ENCODE measurements at places on chromosomes 5 and 9.

- no peak for DNase-seq
- no peaks in the 10 kb centered on the region for H3K4me1 ChIP-seq
- H3K4me3 ChIP-seq: no peak overlapping the region
- no peaks in the 10 kb centered on the region for H3K27me3 ChIP-seq
- H3K36me3 ChIP-seq: no peaks in the 10 kb centered on the region
Measured at GRCh38 chr5:120361941-120362340, 102.2 kb upstream of the PRR16 start.

- no peak overlapping the region for H3K27ac ChIP-seq
- no peaks in the 10 kb centered on the region for H3K27me3 ChIP-seq
- peaks cover 7% of the 10 kb centered on the region for H3K36me3 ChIP-seq
- DNase-seq: no peak
- no peak overlapping the region for H3K4me3 ChIP-seq
Measured at GRCh38 chr5:177547736-177548135, 6.6 kb downstream of the FAM193B start.

DNA sequence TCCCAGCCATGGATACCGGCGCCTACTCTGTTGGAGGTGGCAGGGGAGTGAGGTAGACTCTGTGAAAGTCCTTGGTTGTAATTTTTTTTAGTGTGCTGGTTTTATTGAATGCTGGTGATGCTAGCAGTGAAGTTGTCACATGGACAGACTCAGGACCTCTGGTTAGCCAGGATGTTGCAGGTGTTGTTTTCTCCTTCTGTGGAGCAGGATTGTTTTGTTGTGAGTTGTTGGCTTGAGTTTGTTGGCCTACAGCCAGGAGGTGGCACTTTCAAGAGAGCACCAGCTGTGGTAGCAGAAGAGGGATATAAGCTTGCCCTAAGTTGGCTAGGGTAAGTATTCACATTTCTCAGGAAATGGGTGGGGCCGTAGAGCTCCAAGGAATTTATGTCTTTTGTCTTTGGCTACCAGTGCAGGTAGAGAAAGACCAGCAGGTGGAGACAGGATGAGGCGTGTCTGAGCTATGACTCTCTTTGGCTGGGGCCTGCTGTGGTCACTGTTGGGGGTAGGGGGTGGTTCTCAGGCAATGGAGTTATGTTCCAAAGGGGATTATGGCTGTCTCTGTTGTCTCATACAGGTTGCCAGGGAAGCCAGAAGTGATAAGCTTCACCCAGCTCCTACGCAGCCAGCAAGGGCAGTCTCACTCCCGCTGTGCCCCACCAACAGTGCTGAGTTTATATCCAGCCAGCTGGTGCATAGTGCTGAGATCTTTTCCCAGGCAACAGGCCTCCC is 248.7 kb downstream of the TAF11L14 start:
- no peaks in the 10 kb centered on the region for H3K27me3 ChIP-seq
- no peak overlapping the region for H3K27ac ChIP-seq
- H3K4me3 ChIP-seq: no peak overlapping the region
- H3K4me1 ChIP-seq: no peaks in the 10 kb centered on the region
- DNase-seq: no peak
- no peaks in the 10 kb centered on the region for H3K36me3 ChIP-seq

DNA sequence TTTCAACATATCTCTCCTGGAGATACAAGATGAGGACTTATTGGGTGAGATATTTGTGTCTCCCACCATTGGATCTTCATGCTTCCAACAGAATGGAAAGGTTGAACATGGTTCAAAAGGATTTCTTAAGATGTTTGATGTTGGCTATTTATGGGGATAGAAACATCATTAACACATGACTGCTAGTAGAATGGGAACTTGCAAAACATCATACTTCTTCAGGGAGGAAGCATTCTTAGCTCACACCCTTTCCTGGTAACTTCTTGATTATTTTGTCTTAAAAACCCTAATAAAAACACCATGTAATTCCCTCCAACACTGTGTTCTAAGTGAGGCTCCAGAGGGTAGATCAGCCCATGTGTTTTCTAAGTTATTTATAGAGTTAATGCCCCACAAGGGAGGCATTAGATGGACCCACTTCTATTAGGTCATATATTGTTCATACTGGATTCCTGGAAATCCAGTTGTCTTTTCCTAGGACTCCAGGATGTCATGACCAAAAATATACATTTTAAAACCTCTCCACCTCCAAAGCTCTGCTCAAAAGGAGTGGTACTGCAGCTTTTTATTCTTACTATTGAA is 95.8 kb downstream of the FOXD1 start:
- H3K4me3 ChIP-seq: no peak overlapping the region
- no peak for DNase-seq
- no peaks in the 10 kb centered on the region for H3K4me1 ChIP-seq
- H3K27me3 ChIP-seq: no peaks in the 10 kb centered on the region

DNA sequence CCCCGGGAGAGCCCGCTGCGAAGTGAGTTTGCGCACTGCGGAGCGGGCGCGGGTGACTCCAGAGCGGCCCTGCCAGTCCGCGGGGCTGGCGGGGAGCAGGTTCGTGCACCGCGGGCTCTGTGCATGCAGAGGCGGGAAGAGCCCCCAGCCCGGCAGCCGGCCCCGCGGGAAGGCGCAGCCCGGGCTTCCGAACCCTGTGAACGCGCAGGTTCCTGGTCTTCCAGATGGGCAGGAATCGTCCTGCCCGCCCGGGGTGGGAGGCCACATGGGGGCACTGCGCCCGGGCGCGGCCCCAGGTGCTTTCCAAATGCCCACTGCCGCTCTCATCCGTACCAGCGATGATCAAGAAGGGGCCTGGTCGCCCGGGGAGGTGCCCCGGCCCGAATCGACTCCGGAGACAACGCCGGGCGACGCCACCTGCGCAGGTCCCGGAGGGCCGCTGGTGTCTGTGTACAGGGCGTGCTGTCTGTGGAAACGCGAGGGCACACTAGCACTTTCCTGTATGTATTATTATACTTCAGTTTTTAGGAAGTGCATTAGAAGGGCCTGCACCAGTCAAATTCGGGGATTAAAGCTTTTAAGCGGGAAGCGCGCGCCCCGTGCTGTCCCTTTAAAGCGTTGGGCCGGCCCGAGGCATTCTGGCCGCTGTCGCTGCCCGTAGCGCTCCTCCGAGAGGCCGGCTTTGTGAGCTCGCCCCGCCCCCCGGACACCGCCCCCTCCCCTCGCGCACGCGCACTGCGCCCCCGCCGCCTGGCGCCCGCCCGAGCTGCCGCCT is at the start of gene WDR5:
WDR5 (plus strand) TSS at position 740 of the 775 bp plus-strand sequence. CDS start 3,796 bp downstream, outside the sequence.
- no peaks in the 10 kb centered on the region for H3K36me3 ChIP-seq
- peak within 1 kb of the TSS; percentile 95 for H3K4me3 ChIP-seq
- H3K4me1 ChIP-seq: peaks cover 40% of the 10 kb centered on the region
- H3K27me3 ChIP-seq: no peaks in the 10 kb centered on the region
- peak; percentile 96 for DNase-seq

- H3K27me3 ChIP-seq: no peaks in the 10 kb centered on the region
- H3K27ac ChIP-seq: no peak overlapping the region
- H3K4me1 ChIP-seq: no peaks in the 10 kb centered on the region
- no peak for DNase-seq
Measured at GRCh38 chr5:72156946-72157624, 49.8 kb downstream of the MAP1B start.

DNA sequence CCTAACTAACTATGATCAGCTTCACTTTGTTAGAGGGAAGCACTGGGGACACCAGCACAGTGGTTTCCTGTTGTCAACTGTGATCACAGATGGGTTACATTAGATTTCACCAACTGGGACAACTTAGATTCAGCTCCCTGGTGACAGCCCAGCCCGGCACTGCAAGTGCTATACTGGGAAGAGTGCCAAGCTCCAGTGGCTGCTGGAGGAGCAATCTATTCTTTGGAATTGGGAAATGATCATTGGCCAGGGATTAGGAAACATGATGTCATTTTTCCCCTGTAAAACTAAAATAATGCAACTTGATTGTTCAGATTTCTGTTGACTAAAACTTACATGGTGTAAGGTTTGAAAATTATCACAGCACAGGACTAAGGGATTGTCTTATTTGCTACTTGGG is 33.2 kb downstream of the PTGR1 start:
- no peak overlapping the region for H3K27ac ChIP-seq
- peaks cover 16% of the 10 kb centered on the region for H3K36me3 ChIP-seq
- peaks cover 3% of the 10 kb centered on the region for H3K4me1 ChIP-seq
- DNase-seq: no peak

DNA sequence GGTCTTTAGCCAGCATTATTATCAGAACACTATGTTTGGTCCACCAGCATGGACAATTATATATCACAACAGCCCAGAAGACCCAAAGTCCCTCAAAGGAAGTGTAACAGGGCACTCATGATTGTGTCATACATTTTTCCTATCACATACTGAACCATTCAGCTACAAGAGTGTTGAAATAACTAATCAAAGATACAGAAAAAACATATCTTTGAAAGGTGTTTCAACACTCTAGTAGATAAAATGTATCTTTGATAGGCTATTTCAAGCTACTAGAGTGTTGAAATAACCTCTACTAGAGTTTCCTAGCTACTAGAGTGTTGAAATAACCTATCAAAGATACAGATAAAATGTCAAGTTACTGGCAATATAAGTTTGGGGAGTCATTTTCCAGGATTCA is 545.0 kb downstream of the PRR16 start:
- H3K27ac ChIP-seq: no peak overlapping the region
- H3K27me3 ChIP-seq: no peaks in the 10 kb centered on the region
- no peaks in the 10 kb centered on the region for H3K4me1 ChIP-seq
- H3K36me3 ChIP-seq: no peaks in the 10 kb centered on the region
- H3K4me3 ChIP-seq: no peak overlapping the region

- peaks cover 16% of the 10 kb centered on the region for H3K4me1 ChIP-seq
- no peak overlapping the region for H3K4me3 ChIP-seq
- H3K27me3 ChIP-seq: no peaks in the 10 kb centered on the region
Measured at GRCh38 chr9:14030375-14031059, 283.4 kb downstream of the NFIB start.

DNA sequence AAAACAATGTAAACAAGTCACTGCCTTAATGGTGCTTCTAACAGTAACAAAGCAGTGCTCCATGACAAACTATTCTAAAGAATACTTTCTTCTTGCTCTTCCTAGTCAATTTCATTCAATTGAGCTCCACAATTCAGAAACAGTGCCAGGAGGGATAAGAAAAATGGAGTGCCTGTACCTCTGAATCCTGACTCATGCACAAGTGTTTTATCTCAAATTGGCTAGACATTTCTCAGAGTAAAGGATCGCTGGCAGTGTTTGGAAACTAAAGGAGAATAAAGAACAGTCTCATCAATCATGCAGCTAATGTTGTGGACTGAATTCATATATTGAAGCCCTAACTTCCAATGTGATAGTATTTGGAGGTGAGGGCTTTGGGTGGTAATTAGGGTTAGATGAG is 27.6 kb downstream of the SLC25A51 start:
- H3K27me3 ChIP-seq: no peaks in the 10 kb centered on the region
- no peak overlapping the region for H3K27ac ChIP-seq
- H3K4me1 ChIP-seq: no peaks in the 10 kb centered on the region
- H3K36me3 ChIP-seq: peaks cover 7% of the 10 kb centered on the region
- no peak overlapping the region for H3K4me3 ChIP-seq

DNA sequence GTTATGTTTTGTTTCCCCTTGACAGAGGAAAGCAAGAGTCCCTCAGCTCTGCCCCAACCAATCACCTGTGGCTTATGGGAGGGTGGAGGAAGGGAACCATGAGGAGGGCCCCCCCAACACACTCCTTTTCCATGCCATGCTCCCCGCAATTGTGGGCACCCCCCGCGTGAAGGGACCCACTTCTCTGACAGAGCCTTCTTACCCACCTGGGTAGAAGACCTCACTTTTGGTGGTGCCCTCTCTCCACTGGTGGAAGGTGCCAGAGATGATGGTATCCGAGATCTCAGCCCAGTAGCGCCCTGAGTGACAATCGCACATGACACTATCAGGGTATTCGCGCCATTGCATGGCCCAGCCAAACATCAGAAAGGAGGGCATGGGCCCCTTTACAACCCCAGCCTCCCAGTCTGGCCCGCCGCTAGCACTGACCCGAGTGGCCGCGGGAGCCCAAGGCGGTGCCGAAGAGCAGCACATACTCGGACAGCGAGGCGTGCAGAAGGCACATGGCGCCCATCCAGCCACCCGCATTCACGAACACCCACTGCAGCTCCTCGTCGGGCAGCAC is 714 bp downstream of the SIGMAR1 start:
- H3K4me1 ChIP-seq: peaks cover 57% of the 10 kb centered on the region
- H3K36me3 ChIP-seq: no peaks in the 10 kb centered on the region
- no peak for DNase-seq
- H3K27ac ChIP-seq: peak overlapping the region; percentile 86
